ENCODE measurements at places on chromosomes 2 and 18.

DNA sequence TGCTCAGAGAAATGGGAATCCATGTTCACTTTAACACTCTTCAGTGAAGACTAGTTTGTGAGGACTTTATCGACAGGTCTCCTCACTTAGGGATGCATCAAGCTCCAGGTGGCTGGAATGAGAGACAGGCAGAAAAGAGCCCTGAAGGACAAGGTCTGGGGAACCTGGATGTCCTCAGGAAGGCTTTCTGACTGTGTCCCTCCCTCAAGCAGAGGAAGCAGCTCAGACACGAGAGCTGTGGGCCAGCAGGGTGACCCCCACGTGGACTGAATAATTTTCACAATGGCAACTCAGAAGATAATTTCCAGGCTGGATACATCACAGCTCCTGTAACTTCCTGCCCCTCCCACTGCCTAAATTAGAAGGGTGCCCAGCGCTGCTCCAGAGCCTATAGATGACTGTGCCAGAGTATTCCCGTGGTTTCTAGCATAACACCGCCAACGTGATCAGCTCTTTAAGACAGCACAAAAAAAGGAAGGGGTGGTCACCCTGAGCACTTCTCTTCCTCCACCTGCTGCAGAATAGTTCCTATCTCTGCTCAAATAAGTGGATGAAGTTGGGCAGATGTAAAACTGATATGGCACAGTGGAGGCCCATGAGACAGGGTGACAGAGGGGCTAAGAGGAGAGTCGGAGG, 25.7 kb upstream of the NCK2 start:
- no peak for DNase-seq

DNA sequence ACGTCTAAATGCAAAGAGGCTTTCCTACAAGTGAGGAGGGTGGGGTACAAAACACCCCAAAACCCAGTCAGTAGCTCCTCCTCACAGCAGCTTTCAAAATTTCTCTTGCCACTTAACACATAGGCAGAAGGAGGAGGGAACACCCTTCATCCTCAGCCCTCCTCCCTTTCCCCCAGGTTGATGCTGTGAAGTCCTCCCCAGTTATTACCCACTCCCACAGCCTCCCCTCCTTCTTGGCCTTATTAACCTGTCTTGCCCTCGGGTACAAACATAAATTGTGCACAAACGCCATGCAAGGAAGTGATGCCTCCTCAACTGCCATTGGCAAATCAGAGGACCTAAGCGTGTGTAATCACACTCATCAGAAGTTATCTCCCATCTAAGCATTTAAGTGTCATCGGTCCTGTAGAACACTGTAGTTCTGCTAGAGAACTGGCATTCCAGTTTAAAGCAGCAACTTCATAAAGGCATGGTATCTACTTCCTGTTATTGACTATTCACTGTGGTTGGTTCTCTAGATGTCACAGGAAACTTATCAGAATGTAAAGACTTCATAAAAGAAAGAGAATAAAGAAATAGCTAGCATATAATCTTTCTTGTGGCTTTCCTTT, at the start of gene DSC1:
DSC1 (minus strand) TSS at position 32 of the 611 bp plus-strand sequence. CDS start 262 bp downstream, outside the sequence.
- no peak for DNase-seq

- no peak for DNase-seq
These were observed 52.6 kb upstream of the HS6ST1 start for GRCh38 chr2:128371248-128371630.

- no peak for DNase-seq
These were observed 15.8 kb downstream of the DAPL1 start for GRCh38 chr2:158810731-158811460.

- DNase-seq, result no peak
These were observed 22.0 kb downstream of the RBM43 start for GRCh38 chr2:151239624-151240023.

DNA sequence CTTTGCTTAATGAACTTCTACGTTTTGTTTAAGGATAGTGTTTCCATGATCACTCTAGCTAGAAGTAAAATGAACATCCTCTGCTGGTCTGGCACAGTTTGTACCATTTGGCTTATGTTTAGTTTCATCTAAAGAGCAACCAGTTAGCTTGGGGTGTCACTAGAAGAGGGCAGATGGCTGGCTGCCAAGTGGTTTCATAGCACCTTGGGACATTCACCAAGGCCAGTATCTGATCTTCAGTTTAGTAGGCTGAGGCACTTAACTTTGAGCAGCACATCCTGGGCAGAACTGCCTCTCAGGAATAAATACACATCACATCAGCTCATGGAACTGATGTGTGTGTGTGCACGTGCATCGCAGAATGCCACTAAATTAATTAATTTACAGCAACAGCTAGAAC, 68.4 kb downstream of the NXPH2 start:
- no peak for DNase-seq

DNA sequence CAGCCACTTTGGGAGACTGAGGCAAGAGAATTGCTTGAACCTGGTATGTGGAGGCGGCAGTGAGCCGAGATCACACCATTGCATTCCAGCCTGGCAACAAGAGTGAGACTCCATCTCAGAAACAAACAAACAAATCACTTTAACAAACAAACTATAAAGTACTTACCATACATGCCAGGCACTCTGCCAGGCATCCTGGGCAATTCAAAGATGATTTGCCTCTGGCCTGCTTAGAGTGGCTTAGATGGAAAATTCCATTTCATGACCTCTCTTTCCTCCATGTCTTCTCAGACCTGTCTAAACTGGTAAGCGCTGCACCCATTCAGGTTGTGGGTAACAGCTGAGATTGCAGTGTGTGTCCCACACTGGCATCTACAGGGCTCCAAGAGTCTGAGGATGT, 273.2 kb downstream of the BCL2 start:
- no peak for DNase-seq

GRCh38 chr2:70482401-70482800, 71.2 kb downstream of the TGFA start:
- no peak for DNase-seq

- no peak for DNase-seq
These were observed 237.6 kb upstream of the RGPD4 start for GRCh38 chr2:107589079-107589491.

GRCh38 chr2:29580223-29580622, 341.2 kb downstream of the ALK start:
- DNase-seq, result no peak

DNA sequence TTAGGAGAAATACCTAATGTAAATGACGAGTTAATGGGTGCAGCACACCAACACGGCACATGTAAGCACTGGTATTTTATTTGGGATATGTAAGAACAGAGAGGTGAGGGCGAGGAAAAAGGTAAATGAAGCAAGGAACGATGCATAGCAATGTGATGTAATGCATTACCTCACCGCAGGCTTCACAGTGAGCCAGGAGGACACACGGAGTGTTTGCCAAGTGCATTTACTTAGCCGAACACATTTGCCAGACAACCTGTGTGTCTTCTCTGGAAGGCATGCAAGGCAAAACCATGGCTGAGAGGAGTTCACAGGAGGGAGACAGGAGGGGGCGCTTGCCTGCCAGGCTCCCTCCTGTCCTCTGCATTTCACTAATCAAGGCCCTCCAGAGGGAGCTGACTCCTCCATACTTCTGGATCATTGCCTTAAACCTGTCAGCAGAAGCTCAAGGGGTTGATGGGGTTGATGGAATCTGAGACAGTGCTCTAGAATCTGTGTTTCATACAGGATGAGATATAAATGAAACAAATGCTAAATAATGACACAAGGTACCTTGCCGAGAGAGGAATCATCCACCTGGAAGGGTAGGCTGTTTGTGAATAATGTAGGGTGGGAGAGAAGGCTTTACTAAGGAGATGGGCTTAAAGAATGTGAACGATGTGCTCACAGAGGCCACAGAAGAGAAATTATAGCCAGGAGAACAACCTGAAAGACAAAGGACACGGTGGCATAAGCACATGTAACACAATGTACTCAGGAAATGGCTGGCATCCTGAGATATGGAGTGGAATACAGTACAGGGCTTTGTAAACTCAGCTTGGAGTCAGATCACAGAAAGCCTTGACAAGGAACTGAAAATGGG, 9.1 kb upstream of the TPRKB start:
- no peak for DNase-seq

DNA sequence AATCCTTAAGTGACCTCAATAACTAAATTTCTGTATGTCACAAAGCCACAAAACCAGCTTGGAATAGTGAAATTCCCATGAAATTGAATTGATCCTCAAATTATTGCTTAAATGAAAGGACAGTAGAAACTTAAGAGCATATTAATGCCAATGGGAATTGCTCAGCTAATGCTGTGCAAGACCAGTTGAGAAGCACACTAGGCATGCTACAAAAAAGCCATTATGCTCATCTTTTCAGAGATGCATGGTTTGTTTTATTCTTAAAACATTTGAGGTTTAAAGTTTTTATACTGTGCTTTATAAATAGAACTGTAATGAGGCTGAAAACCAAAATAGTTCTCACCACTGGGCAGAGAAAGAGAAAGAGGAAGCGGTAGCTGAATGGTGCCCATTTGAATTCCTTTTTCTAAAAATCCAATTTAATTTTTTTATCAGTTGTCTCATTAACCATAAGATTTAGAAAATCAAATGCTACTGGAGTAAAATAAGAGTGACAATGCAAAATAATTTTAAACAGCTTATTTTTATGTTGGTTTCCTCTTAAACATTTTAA, 98.6 kb downstream of the LNPK start:
- DNase-seq, result no peak

GRCh38 chr2:239182981-239183791, 217.6 kb downstream of the HDAC4 start:
- DNase-seq, result no peak

- no peak for DNase-seq
These were observed 230.8 kb upstream of the CHAC2 start for GRCh38 chr2:53536583-53537361.

DNA sequence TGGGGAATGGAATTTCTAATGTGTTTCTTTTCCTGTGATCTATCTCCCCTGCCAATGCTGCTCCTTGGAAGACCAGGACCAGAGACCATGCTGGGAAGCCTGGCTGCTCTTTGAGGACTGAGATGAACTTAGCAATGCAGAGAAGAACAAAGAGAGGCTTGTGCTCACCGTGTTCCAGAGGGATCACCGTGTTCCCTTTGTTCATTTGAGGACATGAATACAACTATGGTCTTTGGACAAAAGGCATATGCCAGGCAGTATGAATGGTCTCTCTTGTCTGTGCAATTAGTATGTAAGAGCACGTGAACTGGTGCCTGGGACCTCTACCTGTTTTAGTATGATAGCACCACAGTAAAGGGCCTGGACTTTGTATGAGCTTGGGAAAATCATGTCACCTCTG, 139.9 kb downstream of the TDRD15 start:
- no peak for DNase-seq

- no peak for DNase-seq
These were observed 19.7 kb upstream of the GATA6 start for GRCh38 chr18:22149710-22150109.

DNA sequence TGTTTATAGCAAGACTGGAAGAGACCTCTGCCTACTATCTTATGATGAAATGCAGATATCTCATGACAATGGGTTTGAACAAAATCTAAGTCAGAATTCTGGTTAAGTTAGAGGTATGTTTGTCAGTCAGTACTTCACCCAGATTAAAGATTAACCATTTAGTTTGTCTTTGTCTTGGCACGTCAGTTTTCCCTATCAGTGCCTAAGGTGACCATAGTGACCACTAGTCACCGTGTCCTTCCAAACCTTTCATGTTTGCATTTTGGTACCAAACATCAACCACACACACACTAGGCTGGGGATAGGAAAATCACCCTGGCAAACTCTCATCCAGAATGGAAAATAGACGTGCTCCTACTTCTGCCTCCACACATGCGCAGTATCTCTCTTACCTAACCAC, 248.9 kb downstream of the PIEZO2 start:
- no peak for DNase-seq

DNA sequence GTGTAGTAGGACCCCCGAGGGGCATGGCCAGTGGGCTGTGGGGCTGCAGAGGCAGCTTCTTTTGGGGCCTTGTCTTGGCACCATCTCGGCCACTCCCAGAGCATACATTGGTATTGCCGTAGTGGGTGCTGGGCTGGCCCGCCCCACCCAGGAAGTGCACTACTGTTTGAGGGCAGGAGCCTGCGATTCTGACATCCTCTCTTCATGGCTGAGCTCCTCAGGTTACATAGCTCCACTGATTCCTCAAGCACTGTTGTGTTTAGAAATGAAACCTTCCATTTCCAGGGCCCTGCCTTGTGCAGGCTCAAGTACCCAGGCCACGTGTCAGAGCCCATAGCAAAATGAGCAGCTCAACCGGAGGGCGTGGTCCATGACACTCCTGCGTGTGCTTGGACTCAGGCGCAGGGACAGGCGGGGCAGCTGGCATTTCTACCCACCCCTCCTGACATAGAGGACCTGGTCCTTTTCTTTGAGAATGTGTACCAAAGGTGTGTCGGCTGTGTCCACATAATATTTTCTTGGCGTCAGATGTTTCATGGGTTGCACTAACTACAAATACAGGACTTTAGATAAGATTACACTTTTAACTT, 67.9 kb downstream of the DGKD start:
- no peak for DNase-seq

- DNase-seq, result no peak
These were observed 29.4 kb upstream of the TMEM178A start for GRCh38 chr2:39636306-39636705.

DNA sequence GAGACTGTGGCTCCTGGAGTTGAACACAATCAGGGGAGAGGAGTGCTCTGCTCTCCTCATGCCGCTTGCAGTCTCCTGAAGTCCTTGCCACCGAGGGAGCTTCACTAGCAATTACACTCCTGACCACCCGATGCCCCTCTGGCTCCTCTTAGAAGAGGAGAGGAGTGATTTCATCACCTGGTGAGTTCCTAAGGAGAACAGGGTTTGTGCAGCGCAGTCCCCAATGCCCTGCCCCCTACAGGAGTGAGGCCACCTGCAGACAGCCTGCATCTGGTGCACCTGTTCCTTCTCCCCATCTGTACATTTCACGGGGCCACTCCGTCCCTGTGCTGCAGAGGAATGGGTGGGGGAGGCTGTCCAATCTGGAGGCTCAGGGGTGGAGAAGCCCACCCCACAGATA, 267.2 kb downstream of the HRH4 start:
- DNase-seq, result no peak

DNA sequence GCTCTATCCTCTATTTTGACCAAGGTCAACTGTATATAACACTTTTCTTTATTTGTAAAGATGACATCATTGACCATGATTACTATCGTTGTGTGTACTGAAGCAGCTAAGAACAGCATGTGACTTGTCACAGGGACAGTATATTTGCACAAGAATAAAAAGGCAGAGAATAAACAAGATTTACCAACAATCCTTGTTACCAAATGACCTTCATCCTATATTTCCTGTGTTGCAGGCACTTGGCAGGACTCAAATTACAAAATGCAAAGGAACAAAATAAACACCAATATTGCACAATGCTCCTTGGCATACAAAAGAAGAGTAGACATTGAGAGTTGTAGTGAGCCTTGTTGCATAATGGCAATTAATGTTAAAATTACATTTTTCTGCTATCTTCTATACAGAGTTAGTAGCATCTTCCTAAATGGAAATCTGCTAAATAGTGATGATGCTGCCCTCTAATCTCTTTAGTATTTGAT, 61.8 kb downstream of the RFTN2 start:
- no peak for DNase-seq

Data from stimulated activated CD8-positive, alpha-beta memory T cell treated with anti-CD3 and anti-CD28 coated beads, Interleukin-2, amount 100 ng/mL, for 1 hour (primary cell).